Stimulated activated CD8-positive, alpha-beta memory T cell treated with anti-CD3 and anti-CD28 coated beads, Interleukin-7, amount 100 ng/mL, for 1 hour (primary cell): ENCODE measurements at places on chromosomes 1 and 21.

DNA sequence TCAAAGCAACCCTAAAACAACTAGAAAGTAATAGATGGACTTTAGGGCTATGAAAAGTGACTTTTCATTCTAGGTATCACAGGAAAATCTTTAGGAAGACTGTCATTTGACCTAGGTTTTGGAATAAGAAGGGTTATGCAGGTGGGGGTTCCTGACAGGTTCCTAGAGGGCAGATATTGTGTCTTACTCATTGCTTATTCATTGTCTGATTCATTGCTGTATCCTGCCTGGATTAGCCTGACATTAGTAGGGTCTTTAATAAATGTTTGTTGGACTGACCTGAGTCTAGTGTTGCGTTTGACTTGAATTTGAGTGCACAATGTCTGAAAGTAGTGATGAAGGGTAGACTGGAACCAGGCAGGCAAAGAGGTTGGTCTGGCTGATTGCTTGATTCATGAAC lies 6.0 kb downstream of the FNBP1L start:
- DNase-seq, result no peak

GRCh38 chr1:46506470-46507219 lies 17.0 kb downstream of the DMBX1 start:
- no peak for DNase-seq

DNA sequence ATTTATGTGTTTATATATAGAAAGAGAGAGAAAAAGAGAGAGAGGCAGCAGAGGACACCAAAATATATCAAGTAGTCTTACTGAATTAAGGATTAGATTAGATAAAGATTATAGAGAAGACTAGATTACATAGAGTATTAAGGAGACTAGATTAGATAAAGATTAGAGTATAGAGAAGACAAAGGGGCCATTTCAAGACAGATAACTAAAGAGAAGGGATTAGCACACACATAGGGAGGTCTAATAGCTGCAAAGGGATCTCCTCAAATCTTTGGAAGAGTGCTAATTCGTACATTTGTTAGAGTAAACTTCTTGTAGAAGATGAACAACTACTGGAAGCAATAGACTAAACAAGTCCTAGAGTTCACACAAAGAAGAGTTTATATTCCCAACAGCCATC lies 34.2 kb downstream of the OR6Y1 start:
- no peak for DNase-seq

GRCh38 chr1:162930976-162931560 lies 70.1 kb upstream of the CCDC190 start:
- DNase-seq, result no peak

DNA sequence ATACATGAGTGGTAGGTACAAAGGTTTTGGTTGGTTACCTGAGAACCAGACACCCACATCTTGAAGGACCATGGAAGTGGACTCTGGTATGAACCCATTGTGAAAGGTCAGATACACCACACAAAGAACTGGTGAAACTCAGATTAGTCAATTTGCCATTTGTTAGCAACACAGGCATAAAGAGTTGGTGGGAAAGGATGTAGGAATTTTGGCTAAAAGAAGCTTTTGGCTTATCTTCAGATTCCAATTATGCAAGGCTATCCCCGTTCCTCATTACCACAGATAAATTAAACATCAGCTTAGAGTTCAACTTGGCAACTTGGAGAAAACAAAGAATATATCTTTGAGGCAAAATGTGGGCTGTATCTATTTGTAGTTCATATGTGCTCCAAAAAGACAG lies 87.0 kb upstream of the IRF2BP2 start:
- DNase-seq, result no peak

- no peak for DNase-seq
Observed at GRCh38 chr1:49013079-49013478, 236.4 kb upstream of the BEND5 start.

- no peak for DNase-seq
Observed at GRCh38 chr21:14989359-14989758, 75.4 kb downstream of the NRIP1 start.

DNA sequence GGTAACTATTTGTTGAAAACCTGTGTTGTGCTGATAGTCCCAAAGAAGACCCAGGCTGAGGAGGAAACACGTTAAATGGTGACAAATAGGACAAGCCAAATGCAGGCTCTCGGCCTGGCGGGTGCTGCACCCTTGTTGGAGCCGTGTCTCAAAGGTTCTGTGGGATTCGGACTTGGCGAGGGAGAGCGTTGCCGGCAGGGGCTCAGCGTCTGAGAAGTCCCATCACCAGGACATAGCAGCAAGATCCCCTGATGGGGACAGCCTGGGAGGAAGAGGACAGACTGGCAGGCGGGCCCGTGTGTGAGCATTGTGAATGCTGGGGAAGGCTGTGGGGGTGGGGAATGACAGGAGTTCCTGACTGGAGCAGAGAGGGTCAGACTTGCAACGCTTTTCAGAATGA lies 142.5 kb downstream of the PGBD5 start:
- no peak for DNase-seq

DNA sequence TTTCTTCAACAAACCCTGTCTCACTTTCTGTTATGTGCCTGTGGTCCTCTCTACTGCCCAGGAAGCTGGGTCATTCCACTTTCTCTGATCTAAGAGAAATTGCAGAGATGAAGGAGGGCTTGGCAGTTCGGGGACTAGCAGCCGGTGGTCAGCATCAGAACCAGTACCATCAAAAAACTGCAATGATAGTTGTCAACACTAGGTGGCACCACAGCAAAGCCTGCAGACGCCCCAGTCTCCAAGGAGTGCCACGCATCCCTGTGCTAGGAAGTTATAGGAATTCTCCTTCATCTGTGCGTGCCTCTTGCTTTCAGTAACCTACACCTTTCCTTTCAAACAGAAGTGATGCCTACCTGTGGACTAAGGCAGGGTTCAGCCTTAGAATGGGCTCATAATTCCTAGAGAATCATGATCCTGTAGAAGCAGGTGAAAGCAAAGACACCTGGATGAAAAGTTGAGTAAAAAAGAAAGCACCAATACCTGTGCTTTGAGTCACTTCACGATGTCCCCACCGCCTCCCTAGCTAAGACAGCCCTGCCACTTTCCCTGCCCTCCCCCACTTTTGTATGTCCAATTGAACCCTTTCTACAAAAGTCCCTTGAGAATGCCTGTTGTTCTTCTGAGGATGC lies 129.2 kb downstream of the ADAMTS1 start:
- DNase-seq, result no peak

DNA sequence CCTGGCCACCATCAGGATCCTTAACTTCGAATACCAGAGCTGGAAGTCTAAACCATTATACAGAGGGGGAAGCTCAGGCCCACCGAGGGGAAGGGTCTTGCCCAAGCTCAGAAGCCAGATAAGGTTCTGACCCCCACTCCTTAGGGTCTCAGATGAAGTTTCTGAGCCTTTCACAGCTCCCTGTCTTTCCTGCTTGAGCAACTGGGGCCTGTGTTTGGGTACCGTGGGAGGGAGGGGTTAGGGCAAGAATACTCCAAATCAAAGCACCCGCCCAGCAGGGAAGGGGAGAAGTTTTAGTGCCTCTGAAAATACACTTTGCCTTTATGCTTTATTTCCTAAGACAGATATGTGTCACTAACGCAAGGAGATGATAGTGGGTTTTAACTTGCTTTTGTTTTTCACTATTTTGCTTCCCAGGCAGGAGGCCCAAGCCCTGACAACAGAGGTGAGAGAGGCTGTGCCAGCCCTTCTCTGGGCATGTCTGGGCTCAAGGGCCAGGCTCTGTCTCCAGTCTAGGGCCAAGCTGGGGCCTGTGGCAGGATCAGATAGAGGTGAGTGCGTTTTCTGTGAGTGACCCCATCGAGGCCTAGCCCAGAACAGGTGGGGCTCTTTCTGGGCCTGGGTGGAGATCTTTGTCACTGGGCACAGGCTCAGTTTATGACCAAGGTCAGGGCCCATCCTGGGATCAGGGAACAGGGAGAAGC lies 20.5 kb upstream of the TENT5B start:
- no peak for DNase-seq

DNA sequence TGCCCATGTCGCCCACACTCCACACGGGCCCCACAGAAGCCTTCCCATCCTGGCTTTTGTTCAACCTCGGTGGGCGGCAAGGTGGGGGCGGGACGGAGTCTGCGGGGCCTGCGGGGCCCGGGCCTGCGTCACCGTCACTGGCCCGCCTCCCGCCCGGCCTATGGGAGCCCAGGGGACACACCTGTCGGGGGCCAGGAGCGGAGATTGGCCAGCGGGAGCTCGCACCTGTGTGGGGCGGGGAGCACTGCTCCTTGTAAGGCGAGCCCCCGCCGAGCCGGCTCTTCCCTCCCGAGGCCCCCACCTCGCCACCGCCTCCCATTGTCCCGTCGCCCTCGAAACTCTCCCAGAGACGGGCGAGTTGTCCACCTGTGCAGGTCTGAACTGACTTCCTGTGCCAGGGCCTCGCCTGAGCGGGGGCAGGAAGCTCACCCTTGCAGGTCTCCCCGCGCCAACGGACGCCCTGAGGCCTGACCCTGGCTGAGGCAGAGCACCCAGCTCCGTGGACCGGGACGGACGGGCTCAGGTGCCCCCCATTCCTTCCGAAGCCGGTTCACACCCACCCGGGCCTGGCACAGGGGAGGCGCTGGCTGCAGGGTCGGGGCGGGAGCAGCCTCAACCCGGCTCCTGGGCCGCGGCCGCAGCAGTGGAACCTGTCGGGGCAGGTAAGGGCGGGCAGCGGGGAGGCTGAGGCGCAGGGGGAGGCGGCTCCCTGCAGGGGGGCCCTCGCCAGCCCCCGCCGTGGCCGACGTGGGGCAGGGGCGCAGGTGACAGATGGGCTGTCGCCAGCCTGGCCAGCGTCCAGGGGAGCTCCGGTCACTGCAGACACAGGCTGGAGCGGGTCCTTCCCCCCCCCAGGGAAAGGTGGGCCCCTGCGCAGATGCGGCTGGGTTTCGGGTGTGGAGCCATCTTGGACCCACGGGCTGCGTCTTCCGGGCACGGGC lies 10.8 kb upstream of the TTLL10 start:
- DNase-seq, result no peak

DNA sequence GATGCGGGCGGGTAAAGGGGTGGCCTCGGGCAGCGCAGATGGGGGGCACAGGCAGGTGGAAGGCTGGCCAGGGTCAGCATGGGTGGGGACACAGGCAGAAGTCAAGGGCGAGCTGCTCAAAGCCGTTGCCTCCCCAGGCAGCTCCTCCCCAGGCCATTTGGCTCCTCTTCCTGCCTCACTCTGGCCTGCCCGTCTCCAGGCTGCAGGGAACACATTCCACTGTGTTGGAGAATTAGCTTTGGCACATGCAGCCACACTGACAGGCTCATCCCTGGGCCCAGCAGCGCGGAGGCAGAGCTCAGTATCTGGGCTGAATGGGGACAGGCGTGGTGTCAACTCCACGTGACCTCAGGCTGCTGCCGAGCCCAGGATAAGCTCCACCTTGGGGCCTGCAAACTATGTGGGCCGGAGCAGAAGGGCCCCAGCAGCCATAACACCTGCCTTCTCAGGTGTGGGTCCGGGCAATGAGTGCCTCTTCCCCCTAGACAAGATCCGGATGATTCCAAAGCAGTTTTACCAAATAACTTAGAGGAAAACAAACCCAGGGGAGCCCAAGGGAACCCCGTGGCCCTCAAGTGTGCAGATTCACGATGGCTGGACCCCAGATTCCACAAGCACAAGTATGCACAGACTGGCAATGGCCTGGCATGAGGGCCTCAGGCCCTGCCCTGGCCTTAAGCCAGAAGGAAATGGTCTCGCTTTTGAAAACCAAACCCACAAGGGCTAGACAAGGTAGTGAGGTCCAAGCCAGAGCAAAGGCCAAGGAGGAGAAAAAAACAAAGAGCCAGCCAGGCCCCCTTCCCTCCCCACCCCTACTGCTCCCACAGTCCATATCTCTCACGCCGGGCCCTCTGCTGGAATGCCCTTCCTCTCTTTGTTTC lies 40.2 kb downstream of the HSPG2 start:
- no peak for DNase-seq

DNA sequence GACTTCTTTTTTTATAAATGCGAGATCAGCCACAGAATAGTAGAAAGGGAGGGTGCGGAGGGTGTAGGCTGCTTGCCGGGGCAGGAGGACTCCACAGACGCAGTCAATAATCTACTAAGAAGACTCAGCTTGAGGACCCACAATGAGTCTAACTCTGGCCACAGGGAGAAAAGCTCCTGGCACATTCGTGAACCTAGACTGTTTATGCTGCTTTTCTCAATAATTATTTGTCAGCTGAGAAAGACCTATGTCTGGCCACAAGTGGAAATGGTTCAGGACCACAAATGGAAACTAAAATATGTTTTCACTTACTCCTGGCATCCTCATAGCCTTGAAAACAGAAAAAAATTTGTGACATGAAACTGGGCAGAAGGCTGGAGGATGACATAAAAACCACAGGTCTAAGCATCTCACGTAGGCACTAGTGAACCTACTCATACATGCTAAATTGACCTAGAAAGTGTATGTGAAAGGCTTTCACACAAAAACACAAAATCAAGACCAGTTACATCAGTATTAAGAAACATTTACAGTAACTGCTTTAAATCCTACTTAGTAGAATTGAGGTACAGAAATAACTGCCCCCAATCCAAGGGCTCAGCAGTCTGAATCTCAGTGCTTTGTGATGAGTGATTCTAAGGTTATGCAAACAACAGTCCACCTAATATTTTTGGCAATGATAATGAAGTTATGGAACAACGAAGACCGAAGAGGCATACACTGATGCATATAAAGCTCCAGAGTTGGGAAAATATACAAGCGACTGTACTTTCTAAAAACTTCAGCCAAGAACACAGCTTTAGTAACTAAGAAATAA lies 159.5 kb downstream of the SLC45A1 start:
- no peak for DNase-seq

GRCh38 chr1:157771661-157772425 lies 5.1 kb downstream of the FCRL2 start:
- no peak for DNase-seq

DNA sequence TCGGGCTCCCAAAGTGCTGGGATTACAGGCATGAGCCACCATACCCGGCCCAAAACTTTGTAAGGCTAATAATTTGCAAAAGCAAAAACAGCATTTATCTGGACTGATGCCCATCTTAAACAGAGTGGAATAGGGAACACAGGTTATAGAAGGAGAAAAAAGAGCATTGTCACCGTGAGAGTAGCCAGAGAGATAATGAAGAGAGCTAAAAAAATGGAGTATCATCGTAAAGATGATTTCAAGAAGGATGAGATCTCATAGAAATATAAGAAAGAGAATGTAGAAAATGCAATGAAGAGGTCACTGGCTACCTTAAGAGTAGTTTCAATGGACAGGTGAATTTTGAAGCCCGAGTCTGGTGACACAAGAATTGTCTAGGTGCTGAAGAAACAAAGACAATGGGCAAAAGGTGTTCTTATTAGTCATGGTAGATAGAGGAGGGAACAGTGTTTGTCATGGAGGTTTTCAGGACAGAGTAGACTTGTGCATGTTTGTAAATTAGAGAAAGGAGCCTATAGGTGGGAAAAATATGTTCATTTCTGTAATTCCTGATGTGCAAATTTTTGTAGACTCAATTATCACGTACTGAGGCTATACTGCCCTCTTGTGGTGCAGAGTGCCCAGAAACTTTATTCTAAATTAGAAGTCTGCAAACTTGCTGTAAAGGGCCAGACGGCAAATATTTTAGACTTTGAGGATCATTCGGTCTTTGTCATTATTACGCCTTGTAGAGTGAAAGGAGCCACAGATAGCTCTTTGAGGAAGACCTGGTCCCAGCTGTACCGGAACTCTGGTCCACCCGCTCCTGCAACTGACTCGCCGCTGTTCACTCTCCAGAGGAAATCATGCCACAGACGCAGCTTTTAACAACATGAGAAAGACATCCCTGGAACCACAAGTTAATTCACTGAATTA lies 8.1 kb upstream of the TMEM183A start:
- DNase-seq, result peak; percentile 40

- no peak for DNase-seq
Observed at GRCh38 chr1:159338018-159338417, 35.9 kb downstream of the FCER1A start.

GRCh38 chr1:85144351-85144750 lies 56.5 kb downstream of the SYDE2 start:
- no peak for DNase-seq
